IPS-NIHi11 (cell line): ENCODE measurements at places on chromosomes 6 and 20.

DNA sequence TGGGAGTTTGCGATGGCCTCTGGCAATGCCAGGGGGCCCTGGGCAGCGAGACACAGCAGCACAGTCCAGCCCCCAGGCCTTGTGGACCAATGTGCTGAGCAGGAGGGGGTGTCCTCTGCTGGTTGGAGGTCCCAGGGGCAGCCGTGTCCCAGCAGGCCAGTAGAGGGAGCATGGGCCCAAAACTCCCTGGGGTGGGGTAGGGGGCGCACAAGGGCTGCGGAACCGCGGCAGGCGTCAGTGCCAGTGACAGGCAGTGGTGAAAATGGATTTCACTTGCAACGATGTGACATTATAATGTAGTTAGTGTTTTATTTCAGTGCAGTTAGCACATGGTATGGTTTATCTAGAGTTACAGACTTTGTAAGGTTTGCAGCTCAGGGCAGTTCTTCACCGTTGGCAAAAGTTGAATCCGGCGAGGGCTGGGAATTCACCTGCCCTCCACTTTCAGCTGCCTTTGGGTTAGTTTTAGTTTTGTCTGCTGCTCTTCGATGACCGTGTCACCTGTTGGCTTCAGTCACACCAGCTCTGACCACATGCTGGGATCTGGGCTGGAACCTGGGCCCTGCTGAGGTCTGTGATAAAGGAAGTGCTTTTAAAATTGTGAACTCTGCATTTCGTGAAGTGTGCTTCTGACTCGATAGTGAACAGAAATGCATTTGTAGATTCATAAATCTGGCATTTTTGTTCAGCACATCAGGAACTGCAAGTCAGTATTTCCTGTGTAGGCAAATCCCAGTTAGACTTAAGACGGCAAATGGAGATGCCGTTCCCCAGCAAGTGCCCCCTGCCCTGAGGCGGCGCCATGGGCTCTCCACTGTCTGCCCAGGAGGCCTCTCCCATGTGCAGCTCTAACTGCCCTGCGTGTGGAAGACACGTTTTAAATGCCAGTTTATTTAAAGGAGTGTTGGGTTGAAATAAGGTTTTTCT lies 46.8 kb downstream of the PYGB start:
- DNase-seq, result peak; percentile 94

DNA sequence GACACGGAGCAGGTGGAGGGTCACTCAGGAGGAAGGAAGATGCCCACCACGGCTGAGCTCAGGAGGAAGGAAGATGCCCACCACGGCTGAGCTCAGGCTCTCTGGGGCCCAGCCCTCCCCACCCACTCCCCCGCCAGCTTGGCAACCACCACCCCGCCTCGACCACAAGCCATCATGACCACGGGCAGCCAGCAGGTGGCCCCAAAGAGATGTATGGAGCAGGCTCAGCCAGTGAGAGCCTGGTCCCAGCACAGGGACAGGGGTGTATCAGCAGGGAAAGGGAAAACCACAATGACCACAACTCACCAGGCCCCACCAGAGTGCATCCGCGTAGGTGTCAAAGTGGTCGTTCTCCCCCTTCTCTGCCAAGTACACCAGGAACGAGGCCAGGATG lies 30.4 kb downstream of the KCNQ2 start:
- DNase-seq, result peak; percentile 81

GRCh38 chr6:31681135-31681671 lies 336 bp upstream of the LY6G5C start:
- DNase-seq, result peak; percentile 67

DNA sequence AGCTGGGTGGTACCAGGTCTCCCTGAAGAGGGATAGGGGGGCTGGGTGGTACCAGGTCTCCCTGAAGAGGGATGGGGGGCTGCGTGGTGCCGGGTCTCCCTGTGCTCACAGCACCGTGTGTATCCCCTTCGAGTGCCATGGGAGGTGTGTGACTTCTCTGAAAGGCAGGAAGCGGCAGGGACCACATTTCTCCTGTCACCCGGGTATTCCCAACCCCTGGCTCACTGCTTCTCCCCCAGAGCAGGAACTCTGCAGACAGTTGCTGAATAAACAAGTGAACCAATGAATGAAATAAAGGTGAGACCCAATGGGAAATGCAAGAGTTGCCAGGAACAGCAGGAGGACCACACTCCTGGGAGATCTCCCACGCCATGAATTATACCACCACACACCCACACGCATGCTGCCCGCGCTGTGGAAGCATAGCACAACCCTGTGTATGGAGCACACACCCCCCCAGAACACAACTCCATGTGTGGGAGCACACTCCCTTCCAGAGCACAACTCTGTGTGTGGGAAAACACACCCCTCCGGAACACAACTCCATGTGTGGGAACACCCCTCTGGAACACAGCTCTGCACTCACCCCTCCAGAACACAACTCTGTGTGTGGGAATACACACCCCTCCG lies 50.7 kb downstream of the RNASET2 start:
- no peak for DNase-seq

DNA sequence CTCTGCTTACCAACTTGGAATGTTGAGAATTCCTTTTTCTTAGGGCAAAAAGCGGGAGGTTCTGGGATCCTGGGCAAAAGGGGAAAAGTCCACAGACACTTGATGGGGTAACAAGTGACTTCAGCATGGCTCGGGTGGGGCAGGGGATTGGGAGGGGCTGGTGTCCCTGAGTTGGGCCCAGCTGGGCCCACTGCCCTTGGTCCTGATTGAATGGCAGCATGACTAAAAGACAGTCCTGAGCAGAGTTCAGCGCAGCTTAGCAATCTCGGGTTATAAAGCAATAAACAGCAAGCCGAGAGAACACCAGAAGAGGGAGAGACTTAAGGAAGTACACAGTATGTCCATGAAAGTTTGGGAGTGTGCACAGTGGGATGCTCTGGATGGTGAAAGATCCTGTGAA lies 5.6 kb downstream of the PPP2R5D start:
- DNase-seq, result no peak

- peak; percentile 33 for DNase-seq
These were observed 117.5 kb upstream of the QKI start for GRCh38 chr6:163296835-163297519.

DNA sequence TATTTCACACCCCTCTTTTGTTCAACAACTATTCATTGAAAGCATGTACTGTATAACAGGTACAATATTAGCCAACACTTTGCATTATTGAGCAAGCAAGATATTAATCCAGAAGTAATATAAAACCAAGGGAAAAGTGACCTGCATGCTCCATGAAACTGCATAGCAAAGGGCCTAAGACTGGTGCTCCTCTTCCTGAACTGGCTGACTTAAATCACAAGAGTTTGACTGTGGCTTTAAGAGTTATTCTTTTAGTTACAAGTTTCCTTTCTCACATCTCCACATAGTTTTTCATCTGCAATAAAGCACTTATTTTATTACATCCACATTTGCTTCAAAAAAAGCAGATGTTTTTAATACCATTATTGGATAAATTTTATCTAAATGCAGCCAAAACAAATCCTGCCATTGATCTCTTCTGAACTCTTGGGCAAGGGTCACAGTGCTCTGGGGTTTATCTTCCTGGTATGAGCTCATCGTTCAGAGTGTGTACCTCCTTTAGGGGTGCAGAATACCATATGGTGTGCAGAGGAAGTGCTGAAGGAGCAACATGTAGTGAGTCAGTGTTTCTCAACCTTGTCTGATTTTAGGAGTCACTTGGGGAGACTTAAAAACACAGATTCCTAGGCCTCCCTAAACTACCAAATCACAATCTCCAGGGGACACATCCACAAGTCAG lies 1225.9 kb upstream of the MAP3K7 start:
- DNase-seq, result no peak

DNA sequence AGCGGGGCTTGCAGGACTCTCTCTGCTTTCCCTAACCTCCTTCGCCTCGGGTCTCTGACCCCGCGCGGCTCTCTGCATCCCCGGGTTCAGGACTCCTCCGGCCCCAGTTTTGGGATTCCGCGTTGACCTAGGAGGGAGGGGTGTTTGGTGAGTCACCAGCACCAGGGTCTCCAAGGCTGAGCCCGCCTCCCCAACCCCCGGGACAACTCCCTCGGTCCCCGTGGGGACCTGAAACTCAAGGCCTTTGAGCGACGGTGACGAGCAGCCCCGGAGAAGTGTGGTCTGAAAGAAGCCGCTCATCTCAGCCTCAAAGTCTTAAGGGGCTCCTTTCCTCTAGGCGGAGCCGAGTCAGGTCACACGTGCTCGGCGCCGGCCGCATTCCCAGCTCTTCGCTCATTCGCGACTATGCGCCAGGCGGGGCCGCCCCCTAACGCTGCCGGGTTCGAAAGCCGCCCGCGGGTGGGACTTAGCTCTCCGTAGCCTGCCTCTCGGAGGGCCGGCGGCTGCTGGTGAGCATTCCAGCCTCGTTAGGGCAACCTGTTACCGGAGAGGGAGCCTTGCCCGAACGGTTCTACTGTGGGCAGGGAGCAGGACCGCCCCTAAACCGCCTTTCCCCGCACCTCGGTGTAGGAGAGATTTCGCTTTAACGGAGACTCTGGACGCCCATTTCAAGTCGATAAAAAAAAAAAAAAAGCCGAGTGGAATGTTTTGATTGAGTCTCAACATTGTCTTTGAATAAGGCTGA lies 3.0 kb upstream of the PRDM13 start:
- DNase-seq, result peak; percentile 70
